Progenitor cell of endocrine pancreas (in vitro differentiated cells): ENCODE measurements at places on chromosomes 3 and 15. TPM values are rescaled to one million over a fixed set of nuclear protein-coding genes. Genes with fewer than 3 reads are reported as not detected.
A peak's percentile ranks its signal among the peaks of the same experiment; 100 is the strongest.

Gene CSPG4
- total RNA-seq, result 0.41 and 0.51 TPM in 2 replicates

Gene FANCD2OS
- not detected in 2 replicates for total RNA-seq

Gene DPPA2
- 0.58 and 0.69 TPM in 2 replicates for total RNA-seq

Gene SLC27A2
- total RNA-seq, result 10.3 and 10.6 TPM in 2 replicates

Gene GRK7
- 0.14 TPM in 1 of 2 replicates, not detected in the other for total RNA-seq

Gene TTLL13
- total RNA-seq, result 0.69 TPM in 1 of 2 replicates, not detected in the other

Gene C3orf18
- 12.0 and 12.5 TPM in 2 replicates for total RNA-seq

Gene ASTE1
- total RNA-seq, result 7.7 and 8.6 TPM in 2 replicates

Gene GALNT15
- total RNA-seq, result 0.18 and 0.46 TPM in 2 replicates

Gene TMEM62
- total RNA-seq, result 28.9 and 30.2 TPM in 2 replicates

Gene MITF
- 15.7 and 19.4 TPM in 2 replicates for total RNA-seq

- DNase-seq, result no peak
These were observed 21.3 kb downstream of the LSAMP start for GRCh38 chr3:116423945-116424344.

GRCh38 chr3:57274845-57275244, 17.6 kb downstream of the ASB14 start:
- no peak for DNase-seq

- no peak for DNase-seq
These were observed 45.9 kb upstream of the ATP1B3 start for GRCh38 chr3:141830508-141830907.

DNA sequence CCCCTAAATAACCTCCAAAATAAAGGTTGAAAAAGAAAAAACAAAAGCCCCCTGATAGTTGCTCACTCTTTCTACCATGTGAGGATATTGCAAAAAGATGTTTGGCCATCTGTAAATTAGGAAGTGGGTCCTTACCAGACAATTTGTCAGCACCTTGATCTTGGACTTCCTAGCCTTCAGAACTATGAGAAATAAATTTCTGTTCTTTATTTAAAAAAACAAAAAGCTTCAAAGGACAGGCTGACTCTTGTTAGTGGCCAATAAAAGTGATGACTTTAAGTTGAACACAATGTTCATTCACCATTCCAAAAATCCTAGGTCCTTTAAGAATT, 103.5 kb downstream of the CBLB start:
- no peak for DNase-seq

- DNase-seq, result no peak
These were observed 388.2 kb upstream of the AGTR1 start for GRCh38 chr3:148309390-148310035.

GRCh38 chr15:41169781-41170180, 53.7 kb upstream of the INO80 start:
- DNase-seq, result no peak

DNA sequence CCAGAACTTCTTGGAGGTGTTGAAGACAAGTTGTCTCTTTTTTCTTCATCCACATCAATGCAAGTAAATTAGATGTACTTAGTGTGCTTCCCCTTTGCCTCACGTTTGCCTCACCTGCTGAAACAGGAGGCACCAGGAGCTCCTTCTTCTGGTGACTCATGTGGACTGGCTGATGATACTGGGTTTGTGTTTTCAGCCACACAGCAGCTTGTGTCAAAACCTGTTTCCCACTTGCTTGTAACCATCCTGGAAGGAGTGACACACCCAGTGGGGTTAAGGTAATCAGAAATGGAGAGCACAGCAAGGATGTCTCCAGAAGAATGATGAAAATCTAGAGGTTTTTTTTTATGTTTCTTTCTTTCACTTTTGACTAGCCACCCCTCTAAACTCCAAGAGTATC, 143.3 kb upstream of the RBMS3 start:
- DNase-seq, result no peak

DNA sequence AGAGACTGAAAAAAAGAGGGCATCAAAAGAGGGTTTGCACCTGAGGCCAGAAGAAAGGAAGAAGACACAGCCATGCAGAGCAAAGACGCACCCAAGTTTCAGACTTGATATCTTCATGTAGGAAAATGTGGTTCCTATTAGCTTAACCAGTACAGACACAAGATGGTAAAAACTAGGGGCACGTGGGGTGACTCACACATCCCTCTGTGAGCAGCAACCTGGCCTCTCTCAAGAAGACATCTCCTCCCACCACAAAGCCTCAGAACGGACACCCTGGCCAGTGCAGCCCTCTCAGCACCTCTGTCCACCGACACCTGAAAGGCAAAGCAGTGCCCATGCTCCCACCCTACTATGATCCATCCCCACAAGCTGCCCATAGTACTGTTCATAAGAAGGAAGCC, 33.3 kb downstream of the GLB1 start:
- no peak for DNase-seq

- no peak for DNase-seq
These were observed 31.9 kb downstream of the RAB8B start for GRCh38 chr15:63221346-63221745.

GRCh38 chr3:113297287-113297686, 85.9 kb downstream of the BOC start:
- no peak for DNase-seq

DNA sequence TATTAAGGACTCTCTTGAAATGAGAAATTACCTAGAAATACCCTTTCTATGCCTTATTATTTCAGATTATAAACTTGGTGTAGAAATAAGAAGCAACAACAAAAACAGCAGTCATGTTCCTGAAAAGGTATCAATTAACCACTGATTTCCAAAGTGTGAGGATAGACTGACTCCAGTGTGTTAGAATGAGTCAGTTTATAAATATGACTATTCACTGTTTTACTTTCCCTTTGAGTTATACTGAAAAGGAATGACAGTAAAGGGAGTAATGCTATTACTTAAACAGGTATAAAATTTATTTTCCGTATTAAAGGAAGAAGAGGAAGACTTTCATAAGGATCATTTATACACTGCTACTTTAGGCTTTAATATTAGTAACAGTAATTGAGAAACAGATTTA, 12.9 kb downstream of the GMNC start:
- DNase-seq, result no peak

DNA sequence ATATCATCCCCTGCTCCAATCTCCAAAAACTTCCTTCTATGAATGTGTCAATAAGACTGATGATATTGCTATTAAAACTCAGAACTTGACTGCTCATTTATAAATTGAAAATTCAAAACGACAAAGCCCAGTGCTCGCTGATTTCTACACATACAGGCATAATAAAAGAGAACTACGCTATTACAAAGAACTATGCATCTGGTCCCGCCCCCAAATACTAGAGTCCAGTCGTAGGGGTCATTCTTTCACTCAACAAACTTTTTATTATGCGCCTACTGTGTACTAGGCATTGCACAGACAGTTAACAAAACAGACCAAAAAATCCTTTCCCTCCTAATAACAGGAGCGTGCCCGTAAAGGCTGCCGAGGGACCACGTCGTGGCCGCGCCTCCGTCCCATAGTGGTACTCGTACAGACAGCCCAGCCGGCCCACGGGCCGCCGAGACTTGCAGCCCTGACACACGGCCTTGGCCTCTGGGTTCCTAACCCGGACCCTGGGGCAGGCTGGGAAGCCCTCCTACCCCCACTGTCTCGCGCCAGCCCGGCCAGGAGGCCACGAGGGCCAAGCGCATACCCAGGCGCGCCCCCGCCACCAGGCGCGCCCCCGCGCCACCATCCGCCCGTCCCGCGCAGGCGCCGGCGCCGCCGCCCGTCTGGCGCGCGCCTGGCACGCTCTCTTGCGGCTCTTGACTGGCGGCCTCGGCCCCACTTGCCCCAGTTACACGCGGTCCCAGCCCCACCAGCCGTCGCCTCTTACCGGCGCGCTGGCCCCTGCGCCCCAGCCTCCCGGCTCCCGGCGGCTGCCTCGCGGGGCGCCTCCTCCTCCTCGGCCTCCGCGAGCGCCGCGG, 757 bp downstream of the AVEN start:
- DNase-seq, result peak; percentile 49

- no peak for DNase-seq
These were observed 53.0 kb downstream of the ZNF148 start for GRCh38 chr3:125322166-125322565.

DNA sequence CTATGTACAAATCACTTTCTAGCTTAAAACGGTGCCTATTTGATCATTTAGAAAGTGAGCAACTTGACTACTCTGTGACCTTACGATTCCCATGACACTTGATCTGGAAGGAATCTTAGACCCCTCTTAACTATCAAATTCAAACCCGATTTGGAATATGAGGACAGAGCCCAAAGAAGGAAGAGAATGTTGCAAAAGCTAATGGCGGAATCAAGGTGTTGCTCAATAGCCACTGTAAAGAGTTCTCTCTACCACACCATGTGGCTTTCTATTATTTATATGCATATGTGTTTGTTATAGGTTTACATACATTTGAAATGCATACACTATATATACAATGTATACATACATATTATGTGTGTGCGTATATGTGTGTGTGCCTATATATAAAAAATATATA, 39.9 kb downstream of the PYDC2 start:
- DNase-seq, result no peak

DNA sequence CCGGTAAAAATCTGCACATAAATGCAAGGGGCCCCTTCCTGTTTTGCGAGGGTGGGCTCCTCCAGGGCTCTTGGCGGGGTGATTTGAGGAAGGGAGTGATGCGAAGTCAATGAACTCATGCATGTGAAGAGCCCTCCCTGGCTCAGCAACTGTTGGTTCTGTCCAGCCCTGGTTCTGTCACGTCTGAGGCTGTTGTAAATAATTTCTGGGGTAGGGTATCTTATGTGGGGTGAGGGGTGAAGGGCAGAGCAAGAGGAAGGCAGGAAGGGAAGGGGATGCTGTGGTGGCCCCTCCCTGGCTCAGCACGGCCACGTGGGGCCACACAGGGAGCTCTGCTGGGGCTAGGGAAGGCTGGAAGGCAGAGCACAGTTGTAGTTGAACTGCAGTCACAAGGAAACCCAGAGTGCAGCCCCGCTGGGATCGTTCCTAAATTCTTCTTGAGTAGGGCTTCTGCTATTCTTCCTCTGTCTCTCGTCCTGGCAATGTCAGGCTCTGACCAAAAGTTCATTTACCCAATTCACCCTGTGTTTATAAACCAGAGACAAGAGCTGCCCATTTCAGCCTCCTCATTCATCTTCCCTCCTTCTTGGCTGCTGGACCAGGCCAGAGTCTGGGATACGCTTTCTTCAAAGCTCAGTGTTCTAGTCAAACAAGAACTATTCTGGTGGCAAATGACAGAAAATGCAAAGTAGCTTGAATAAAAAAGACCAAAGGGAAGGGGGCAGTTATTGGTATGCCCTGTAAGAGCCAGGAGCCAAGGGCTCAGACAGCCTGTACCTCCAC, 14.8 kb upstream of the TOPBP1 start:
- no peak for DNase-seq

DNA sequence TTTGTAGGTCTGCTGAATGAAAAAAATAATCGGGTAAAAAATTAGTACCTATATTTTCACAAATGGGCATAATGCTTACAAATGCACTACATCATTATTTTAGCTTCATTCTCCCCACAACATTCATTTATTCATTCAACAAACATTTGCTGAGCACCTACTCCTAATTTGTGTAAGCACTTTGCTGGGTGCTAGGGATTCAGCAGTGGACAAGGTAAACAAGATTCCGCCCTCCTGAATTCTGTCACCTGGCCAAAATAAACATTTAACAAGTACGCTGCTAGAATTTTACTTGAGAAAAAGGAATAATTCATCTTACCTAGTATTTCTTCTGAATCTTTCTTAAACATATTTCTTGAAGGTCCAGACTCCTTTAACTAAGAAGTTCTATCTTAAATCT, 72.1 kb downstream of the TIGIT start:
- no peak for DNase-seq

- DNase-seq, result no peak
These were observed 3.3 kb downstream of the COX17 start for GRCh38 chr3:119673875-119674274.

- no peak for DNase-seq
These were observed 1046.0 kb upstream of the NR2F2 start for GRCh38 chr15:95284492-95284891.

DNA sequence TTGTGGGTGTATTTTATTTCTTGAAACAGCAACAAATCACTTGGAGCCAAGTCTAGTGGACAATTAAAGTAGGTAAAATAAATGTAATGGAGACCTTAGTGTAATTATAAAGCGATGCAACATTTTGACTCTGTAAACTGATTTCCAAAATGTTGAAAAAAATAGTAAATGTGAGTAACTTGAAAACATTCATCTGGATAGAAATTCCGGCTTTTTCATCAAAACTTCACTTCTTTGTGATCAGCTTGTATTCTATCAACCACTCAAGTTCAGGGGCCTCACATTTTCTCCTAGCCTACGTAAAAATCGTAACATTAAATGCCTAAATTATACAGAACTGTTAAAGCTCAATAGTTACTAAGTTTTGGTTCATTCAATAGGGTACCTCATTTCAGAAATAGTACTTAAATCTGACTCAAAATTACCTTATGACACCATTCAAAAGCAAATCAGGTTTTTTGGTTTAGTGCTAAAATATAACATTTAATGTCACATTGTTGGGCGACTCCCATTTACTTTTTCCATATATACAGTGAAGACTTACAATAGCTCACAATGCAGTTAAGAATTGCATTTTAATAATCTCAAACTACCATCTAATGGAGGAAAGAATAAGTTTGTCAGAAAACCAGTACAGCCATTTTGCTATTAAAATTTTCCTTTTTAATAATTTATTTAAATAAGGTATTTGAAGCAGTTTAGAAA, 12.7 kb downstream of the CCNL1 start:
- no peak for DNase-seq

DNA sequence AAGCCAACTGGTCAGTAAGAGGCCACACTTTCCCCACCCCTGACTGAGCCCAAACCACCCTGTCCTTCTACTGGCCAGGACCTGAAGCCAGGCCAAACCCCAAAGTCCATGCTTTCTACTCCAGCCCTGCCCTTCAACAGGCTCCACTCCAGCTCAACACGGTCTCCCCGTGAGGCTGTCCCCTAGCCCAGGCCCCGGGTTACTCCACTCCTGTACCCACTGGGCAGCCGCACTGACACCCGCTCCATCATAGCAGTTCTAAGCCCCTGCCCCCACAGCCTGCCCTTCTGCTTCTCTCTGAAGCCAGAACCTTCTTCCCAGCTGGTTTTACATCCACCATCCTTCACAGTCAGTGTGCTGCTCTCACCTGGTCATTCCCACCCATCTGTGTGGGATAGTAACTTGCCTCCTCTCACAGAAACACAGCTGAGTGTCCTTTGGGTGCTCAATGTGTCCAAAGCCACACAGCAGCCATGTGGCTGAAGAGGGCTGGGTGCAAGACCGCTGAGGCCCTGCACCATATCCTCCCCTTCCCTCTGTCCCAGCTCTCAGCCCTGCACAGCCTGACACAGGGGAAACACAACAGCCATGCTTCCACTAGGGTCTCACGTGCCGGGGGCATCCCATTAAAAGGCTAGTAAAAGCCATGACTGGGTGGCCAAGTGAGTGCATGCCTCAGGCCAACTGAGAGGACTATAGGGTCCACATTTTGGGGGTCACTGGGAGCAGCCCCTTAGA, 38.1 kb downstream of the TLE3 start:
- DNase-seq, result no peak
